ENCODE measurements at places on chromosomes 11 and 22. TPM values are rescaled to one million over a fixed set of nuclear protein-coding genes. Genes with fewer than 3 reads are reported as not detected.

DNA sequence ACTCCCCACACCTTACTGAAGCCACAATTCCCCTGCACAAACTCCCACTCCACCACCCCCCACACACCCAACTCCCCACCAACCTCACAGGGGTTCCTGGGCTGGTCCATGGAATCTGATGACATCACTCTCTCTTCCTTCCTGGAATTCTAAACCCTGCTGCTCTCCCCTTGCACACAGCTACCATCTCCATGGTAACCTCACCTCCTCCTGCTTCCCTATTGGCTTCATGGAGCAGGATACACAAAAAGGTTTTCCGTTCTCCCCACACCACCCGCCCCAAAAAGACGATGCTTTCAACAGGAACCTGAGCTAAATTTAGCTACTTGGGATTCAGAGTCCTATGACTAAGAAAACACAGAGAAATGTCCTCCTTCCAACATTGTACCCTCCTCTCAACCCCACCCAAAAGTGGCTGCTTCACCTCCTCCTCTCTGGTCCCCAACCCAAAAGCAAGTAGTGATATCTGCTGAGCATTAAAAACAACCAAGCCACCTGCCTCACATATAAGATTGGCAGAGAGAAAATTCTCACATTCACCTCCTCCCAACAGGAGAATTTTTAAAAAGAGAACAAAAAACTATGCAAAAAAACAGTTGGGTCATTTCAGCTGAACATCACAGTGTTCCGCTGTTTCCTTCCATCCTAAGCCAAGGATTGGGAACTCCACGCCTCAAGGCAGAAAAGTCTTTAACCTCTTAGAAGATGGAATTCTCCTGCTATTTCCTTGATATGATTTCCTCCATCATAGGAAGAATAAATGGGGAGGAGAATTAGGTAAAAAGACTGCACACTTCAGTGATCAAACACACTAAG lies 66.9 kb downstream of the RBFOX2 start:
- DNase-seq, result peak; percentile 56

GRCh38 chr11:93524173-93524536 lies 19.0 kb downstream of the SMCO4 start:
- DNase-seq, result no peak

DNA sequence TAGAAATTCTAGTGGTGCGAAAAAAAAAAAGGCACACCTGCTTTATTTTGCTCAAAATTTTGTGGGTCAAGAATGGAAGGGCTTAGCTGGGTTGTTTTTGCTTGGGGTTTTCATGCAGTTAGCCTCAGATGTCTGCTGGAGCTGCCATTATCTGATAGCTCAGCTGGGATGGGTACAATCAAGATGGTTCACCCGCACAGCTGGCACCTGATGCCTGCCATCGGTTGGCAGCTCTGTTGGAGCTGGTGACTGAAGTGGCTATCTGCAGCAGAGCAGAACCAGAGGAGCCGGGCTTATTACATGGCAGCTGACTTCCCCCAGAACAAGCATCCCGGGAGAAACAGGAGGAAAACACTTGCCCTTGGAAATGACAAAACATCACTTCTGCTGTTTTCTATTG lies 12.1 kb upstream of the ELFN2 start:
- DNase-seq, result no peak

GRCh38 chr11:3136546-3137455 lies 28.3 kb downstream of the OSBPL5 start:
- DNase-seq, result peak; percentile 22

DNA sequence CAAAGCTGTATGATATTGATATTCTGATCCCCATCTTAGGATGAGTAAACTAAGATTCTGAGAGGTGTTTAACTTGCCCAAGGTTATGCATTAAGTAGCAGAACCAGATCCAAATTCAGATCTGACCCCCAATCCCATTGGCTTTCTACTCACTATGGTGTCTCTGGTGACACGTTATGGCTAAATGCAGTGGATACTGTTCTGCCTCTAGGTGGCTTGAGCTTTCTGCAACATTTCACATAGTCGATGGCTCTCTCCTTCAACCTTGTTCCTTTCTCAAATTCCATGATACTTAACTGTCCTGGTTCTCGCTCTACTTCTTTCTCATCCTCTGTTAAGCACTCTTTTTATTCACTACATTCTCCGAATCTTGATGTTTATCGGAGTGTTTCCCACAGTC lies 9.4 kb downstream of the C11orf97 start:
- no peak for DNase-seq

DNA sequence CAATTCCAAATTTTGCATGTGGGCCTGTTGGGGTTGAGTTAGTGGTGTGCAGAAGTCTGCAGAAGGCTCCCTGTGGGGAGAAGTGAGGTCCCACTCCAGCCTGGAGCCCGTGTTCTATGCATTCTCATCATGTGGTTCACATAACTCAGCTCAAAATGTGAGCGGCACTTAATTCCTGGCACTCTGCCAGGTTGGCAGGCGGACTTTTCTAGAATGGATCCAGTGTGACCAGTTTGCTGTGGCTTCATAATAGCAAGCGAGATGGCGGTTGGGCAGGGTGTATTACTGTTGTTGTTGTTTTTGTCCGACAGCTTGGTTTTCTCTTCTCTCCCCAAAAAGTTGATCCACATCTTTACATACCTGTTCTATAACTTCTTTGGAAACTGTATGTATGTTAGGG lies 146.8 kb upstream of the TTC12 start:
- DNase-seq, result no peak

- DNase-seq, result no peak
Measured at GRCh38 chr11:86346513-86346912, 28.2 kb upstream of the CCDC81 start.

- no peak for DNase-seq
Measured at GRCh38 chr11:64053699-64054098, 18.0 kb downstream of the FLRT1 start.

DNA sequence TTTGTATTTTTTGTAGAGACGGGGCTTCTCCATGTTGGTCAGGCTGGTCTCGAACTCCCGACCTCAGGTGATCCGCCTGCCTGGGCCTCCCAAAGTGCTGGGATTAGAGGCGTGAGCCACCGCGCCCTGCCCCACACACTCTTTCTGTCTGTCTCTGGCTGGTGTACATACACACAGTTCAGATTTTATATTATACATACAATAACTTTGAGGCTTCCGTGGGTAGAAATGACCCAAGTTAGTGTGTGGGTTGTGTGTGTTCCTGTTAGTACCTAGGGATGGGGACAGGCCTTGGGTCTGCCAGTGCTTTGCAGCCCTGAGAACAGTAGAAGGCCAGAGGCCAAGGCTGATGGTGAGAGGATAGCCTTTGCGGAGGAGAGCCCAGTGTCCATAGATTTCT lies 2.8 kb downstream of the ZBTB16 start:
- DNase-seq, result no peak

DNA sequence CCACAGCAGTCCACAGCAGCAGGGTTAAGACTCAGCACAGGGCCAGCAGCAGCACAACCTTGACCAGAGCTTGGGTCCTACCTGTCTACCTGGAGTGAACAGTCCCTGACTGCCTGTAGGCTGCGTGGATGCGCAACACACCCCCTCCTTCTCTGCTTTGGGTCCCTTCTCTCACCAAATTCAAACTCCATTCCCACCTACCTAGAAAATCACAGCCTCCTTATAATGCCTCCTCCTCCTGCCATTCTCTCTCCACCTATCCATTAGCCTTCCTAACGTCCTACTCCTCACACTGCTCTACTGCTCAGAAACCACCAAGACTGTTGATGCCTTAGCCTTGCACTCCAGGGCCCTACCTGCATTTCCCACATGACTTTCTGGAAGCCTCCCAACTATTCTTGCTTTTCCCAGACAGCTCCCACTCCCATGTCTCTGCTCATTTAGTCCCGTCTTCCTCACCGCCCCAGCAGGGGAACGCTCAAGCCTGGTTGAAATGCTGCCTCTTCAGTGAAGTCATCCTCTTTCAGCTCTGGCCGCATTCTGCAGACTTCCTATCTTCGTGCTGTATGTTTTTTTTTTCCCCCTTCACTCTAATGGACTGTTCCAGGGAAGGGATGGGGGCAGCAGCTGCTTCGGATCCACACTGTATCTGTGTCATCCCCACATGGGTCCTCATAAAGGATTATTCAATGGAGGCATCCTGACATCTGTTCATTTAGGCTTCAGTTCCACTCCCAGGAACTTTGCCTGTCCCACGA lies 3.3 kb downstream of the IL18BP start:
- no peak for DNase-seq

GRCh38 chr11:123137431-123138224 lies 57.4 kb downstream of the CLMP start:
- DNase-seq, result peak; percentile 87

DNA sequence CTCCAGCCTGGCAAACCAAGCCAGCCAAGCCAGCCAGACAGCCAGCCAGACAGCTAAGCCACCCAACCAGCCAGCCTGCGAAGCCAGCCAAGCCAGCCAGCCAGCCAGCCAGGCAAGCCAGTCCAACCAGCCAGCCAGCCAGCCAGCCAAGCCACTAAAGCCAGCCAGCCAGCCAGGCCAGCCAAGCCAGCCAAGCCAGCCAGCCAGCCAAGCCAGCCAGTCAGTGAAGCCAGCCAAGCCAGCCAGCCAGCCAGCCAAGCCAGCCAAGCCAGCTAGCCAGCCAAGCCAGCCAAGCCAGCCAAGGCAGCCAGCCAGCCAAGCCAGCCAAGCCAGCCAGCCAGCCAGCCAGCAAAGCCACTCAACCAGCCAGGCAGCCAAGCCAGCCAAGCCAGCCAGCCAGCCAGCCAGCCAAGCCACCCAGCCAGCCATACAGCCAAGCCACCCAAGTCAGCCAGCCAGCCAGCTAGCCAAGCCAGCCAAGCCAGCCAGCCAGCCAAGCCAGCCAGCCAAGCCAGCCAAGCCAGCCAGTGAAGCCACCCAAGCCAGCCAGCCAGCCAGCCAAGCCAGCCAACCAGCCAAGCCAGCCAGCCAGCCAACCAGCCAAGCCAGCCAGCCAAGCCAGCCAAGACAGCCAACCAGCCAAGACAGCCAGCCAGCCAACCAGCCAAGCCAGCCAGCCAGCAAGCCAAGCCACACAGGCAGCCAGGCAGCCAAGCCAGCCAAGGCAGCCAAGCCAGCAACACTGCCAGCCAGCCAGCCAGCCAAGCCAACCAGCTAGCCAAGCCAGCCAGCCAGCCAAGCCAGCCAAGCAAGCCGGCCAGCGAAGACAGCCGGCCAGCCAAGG lies 29.7 kb downstream of the CCT8L2 start:
- no peak for DNase-seq

DNA sequence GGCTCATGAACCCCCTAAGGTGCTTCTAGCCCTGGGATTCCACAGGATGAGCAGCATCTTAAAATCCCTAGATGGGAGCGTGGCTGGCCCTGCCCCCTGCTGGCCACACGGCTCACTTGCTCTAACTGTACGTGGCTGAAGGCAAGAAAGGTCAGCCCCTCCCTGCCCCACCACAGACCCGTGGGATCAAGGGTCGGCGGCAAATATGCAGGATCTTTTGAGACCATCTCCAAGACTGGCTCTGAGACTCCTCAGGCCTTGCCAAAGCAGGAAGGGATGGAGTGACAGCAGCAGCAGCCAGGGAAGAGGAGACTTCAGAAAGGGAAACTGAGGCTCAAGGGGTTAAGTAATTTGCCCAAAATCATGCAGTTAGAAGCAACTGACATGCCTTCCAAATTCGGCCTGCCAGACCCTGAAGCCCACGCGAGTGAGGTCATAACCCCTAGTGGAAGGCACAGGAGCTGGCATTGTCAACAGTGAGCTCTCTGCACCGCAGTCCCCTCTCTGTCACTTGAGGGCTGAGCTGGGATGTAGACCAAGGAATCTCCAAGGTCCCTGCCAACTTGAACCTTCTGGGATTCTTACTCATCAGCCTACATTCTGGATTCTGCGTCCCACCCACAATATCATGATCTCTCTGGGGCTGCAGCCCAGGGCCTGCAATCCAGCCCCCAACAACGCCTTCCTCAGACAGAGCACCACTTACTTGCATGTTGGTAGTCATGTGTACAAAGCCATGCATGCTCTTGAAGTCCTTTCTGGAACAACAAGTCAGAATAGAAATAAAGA lies 31.4 kb downstream of the CREB3L1 start:
- peak; percentile 84 for DNase-seq

DNA sequence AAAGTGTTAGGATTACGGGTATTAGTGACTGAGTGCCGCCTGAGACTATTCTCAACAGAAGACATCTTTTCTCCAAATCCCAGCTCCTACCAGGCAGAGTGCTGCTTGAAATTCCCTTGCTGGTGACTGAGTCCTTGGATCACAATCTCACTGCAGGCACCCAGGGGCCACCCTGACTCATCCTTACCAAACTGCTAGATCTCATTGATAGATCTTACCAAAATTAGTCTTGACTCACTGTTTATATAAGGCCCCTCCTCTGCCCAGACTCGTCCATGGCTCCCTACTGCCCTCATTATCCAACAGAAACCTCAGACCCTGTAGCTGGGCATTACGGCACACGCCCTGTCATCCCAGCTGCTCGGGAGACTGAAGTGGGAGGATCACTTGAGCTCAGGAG lies 14.7 kb downstream of the TBC1D10A start:
- no peak for DNase-seq

GRCh38 chr22:50269970-50270665 lies at the start of gene MAPK11:
MAPK11 (minus strand) TSS chr22:50270380; CDS start chr22:50270292, 88 bp downstream.
- DNase-seq, result peak; percentile 79

GRCh38 chr11:48080301-48080861 lies 100.0 kb downstream of the PTPRJ start:
- DNase-seq, result no peak

DNA sequence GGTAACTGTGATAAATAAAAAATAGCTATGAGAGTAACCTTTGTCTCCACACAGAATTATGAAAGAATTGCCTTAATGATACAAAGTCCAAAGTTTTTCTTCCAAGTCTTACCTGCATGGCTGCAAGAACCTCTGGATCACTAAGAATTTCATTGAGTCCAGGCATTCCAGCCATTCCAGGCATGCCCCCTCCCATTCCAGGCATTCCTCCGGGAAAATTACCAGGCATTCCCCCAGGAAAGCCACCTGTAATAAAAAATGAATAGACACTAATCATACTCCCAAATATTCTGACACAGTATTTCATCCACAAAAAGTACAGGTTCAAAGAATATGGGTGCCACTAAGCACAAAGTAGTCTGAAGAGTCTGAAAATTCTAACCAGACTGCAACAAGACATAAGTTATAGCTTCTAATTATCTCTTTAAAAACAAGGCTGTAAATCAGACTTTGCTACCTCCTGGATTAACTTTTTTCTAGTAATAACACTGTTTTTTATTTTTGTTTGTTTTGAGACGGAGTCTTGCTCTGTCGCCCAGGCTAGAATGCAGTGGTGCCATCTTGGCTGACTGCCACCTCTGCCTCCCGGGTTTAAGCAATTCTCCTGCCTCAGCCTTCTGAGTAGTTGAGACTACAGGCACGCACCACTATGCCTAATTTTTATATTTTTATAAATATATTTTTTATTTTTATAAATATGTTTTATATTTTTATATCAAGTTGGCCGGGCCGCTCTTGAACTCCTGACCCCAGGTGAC lies 8.0 kb upstream of the SLC25A17 start:
- DNase-seq, result no peak

GRCh38 chr11:100003985-100004384 lies 683.1 kb upstream of the ARHGAP42 start:
- no peak for DNase-seq

AGBL2 gene
- not detected for total RNA-seq

TMEM191B gene
- total RNA-seq, result 0.91 TPM

ASPHD2 gene
- total RNA-seq, result 0.31 TPM
